ENCODE measurements at places on chromosomes 1 and 21. TPM values are rescaled to one million over a fixed set of nuclear protein-coding genes. Genes with fewer than 3 reads are reported as not detected.

Gene TMIGD3
- not detected for total RNA-seq

Gene SYT6
- total RNA-seq, result not detected

Gene LRRC47
- 32.5 TPM for total RNA-seq

Gene SLC6A17
- total RNA-seq, result 0.09 TPM
